ENCODE measurements at places on chromosomes 13 and 19.

DNA sequence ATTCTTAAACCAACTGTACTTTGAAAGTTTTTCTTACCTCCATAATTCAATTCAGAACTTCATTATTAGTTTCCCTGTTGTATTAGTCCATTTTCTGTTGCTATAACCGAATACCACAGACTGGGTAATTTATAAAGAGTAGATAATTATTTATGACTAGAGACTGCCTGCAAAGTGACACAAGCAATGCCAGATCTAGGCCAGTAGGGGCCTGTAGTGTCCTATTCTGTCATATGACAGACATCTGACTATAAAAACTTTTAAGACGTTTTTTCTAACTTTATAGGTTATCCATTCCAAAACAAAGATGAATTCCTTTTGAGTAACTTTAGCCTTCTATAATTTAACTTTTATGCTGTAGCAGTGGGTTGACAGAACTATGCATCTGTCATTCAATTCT lies 2783.8 kb downstream of the PCDH9 start:
- no peak overlapping the region for H3K27ac ChIP-seq
- DNase-seq = no peak
- H3K4me1 ChIP-seq = no peaks in the 10 kb centered on the region
- no peak overlapping the region for H3K4me3 ChIP-seq
- H3K36me3 ChIP-seq = no peaks in the 10 kb centered on the region

- H3K36me3 ChIP-seq = peaks cover 13% of the 10 kb centered on the region
- H3K27me3 ChIP-seq = no peaks in the 10 kb centered on the region
- H3K4me1 ChIP-seq = peaks cover 5% of the 10 kb centered on the region
- H3K27ac ChIP-seq = no peak overlapping the region
- no peak for DNase-seq
Measured at GRCh38 chr13:31225998-31226675, 26.4 kb downstream of the B3GLCT start.

DNA sequence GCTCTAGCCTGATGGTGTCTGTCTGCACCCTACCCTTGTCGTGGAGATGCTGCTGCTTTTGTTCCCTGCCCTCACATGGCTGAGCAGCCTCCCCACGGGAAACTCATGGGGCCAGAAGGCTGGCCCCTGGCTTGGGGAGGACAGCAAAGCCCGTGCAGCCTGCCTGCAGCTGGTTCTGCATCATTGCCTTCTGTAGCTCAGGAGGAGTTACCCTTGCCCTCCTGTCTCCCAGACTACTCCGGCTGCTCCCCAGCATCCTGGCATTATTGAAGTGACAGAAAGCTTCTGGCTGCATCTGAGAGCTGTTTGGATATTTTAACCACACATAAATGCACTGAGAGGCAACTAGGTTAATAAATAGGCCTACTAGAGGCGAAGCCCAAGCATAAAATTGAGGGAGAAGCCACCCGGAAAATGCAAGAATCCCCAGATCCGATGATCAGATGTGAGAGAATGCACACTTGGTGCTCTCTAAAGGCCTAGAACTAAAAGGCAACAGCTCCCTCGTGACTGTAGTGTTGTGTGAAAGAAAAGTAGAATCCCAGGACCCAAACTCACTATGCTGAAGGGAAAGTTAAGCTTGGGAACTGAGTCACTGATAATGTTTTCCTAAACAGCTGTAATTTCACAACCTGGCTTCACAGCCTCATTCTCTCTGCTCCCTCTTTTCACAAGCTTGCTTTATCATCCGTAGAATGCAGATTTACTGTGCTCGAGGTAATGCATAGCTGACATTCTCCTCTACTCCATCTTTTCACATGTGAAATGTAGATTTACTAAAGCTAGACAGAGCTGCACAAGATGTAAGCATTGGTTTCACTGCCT lies 110.8 kb downstream of the TNFRSF19 start:
- no peak overlapping the region for H3K27ac ChIP-seq
- peaks cover 2% of the 10 kb centered on the region for H3K36me3 ChIP-seq
- H3K4me1 ChIP-seq = peaks cover 11% of the 10 kb centered on the region

DNA sequence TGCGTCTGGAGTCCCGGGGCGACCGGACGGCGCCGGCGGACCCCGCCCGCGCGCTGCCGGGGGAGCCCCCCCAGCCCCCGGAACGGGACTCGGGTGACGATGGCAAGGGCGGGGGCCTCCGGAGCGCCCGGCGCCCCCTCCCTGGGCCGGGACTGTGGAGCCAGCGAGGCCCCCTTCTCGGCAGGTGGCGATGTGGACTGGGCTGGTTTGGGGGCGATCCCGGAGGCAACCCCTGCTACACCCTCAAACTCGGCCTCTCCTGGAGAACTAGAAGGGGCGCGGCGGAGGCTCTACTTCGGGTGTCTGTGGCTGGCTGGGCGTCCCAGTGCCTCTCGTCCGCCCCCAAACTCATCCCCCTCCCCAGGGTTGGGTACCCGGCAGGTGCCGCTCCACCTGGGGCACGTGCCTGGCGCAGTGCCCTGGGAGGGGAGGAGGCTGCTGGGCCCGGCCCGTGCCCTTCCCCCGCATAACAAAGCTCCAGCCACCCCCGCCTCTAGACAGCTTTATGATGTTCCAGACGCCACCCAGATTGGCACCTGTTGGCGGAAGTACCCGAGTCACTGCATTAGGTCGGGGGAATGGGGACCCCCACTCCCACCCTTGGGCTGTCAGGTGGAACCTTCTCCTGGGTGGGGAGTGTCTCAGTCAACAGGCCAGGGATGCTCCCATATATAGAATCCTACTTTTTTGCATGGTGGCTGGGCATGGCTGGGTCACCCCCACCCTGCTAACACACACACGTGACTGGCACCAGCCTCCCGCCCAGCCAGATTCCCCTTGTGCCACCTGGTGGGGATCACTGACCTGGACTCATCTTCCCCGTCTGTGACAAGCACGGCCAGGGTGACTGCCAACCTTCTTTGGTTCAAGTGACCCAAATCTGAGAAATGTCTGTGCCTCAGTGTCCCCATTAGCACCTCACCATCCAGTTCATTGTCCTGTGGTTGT lies 722 bp downstream of the PKN1 start:
- peak; percentile 62 for DNase-seq
- peak overlapping the region; percentile 90 for H3K27ac ChIP-seq
- peaks cover 38% of the 10 kb centered on the region for H3K4me1 ChIP-seq
- H3K4me3 ChIP-seq = peak overlapping the region; percentile 82
- H3K27me3 ChIP-seq = no peaks in the 10 kb centered on the region

DNA sequence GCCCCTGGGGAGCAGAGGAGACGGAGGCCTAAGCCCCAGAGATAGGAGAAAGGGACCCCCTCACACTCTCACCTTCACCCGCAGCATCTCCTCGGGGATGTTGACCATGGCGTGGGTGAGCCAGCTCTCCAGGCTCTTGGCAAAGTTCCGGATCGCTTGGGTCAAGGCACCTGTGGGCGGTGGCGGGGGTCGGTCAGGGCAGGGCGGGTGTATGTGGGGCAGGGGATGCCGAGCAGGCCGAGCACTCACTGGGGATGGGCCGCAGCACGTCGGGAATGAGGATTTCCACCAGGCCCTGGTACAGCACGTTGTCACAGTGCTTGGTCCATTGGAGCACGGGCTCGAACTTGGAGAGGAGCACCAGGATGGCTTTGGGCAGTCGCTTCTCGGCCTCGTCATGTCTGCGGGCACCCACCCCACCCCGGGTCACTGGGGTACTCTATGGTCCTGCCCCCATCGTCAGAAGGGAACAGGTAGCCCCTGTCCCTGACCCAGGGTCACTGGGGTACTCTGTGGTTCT lies 13.1 kb downstream of the DCAF15 start:
- H3K36me3 ChIP-seq = peaks cover 66% of the 10 kb centered on the region
- peak overlapping the region; percentile 37 for H3K27ac ChIP-seq
- DNase-seq = no peak
- no peaks in the 10 kb centered on the region for H3K4me1 ChIP-seq
- H3K27me3 ChIP-seq = no peaks in the 10 kb centered on the region

GRCh38 chr19:42487798-42488178 lies 40.5 kb downstream of the CEACAM1 start:
- H3K27ac ChIP-seq = no peak overlapping the region
- H3K27me3 ChIP-seq = no peaks in the 10 kb centered on the region
- H3K4me1 ChIP-seq = peaks cover 11% of the 10 kb centered on the region
- DNase-seq = no peak
- no peaks in the 10 kb centered on the region for H3K36me3 ChIP-seq

- peak overlapping the region; percentile 96 for H3K27ac ChIP-seq
- H3K4me1 ChIP-seq = peaks cover 63% of the 10 kb centered on the region
Measured at GRCh38 chr19:46350758-46351159, 3.9 kb downstream of the PPP5C start.

GRCh38 chr13:74070513-74070912 lies 63.7 kb downstream of the KLF12 start:
- H3K27ac ChIP-seq = peak overlapping the region; percentile 75
- H3K4me1 ChIP-seq = peaks cover 77% of the 10 kb centered on the region
- H3K36me3 ChIP-seq = peaks cover 11% of the 10 kb centered on the region
- H3K27me3 ChIP-seq = no peaks in the 10 kb centered on the region

- peaks cover 60% of the 10 kb centered on the region for H3K4me1 ChIP-seq
- H3K36me3 ChIP-seq = peaks cover 78% of the 10 kb centered on the region
- peak overlapping the region; percentile 55 for H3K27ac ChIP-seq
- H3K27me3 ChIP-seq = no peaks in the 10 kb centered on the region
Measured at GRCh38 chr13:75305059-75305458, 176.9 kb downstream of the TBC1D4 start.

DNA sequence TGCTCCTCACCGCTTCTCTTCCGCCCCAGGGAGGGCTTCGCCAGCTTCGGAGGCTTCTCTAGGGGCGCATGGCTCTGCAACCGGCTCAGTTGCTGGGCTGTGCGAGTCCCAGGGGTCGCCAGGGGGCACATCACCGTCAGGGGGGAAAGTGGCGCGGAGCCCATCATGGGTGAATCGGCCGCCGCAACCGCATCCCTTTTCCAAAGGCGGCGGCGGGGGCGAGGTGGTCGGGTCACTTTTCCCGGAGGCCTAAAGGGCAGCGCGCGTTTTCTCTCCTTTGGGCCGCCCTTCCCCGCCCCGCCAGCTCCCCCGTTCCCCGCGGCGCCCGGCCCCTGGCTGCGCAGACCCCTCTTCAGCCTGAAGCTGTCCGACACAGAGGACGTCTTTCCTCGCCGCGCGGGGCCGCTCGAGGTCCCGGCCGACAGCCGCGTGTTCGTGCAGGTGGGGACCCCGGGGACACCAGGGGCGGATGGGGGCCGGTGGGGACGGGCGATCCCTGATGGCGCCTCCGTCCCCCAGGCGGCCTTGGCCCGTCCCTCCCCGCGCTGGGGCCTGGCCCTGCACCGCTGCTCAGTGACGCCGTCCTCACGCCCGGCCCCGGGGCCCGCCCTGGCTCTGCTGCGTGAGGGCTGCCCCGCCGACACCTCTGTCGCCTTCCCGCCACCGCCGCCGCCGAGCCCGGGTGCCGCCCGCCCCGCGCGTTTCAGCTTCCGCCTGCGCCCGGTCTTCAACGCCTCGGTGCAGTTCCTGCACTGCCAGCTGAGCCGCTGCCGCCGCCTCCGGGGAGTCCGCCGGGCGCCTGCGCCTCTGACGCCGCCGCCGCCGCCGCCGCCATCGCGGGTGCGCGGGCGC lies 1.7 kb downstream of the TGFBR3L start:
- peak; percentile 73 for DNase-seq
- peak overlapping the region; percentile 71 for H3K4me3 ChIP-seq
- peaks cover 18% of the 10 kb centered on the region for H3K36me3 ChIP-seq
- H3K27me3 ChIP-seq = peaks cover 49% of the 10 kb centered on the region

DNA sequence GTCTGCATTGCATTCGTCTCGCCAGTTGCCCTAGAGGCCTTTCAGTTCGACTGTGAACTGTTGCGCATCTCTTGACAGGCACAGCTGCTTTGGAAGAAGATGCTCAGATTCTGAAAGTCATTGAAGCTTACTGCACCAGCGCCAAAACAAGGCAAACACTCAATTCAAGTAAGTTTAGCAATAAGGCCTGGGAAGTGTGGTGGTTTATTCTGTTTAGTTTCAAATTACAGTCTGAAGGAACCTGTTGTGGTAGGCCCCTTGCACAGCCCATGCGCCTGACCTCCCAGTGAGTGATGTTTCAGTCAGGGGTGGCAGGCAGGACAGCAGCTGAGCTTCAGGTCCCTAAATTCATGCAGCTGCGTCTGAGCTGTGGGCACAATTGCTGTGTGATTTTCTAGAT lies 32.2 kb upstream of the TEX29 start:
- peaks cover 92% of the 10 kb centered on the region for H3K36me3 ChIP-seq
- H3K4me3 ChIP-seq = no peak overlapping the region
- no peaks in the 10 kb centered on the region for H3K4me1 ChIP-seq
- H3K27me3 ChIP-seq = no peaks in the 10 kb centered on the region

GRCh38 chr13:33761740-33762139 lies 56.2 kb upstream of the RFC3 start:
- H3K4me3 ChIP-seq = no peak overlapping the region
- no peak overlapping the region for H3K27ac ChIP-seq
- DNase-seq = no peak
- H3K27me3 ChIP-seq = peaks cover 10% of the 10 kb centered on the region

GRCh38 chr13:113789167-113789566 lies 30.1 kb downstream of the TMEM255B start:
- H3K27me3 ChIP-seq = peaks cover 12% of the 10 kb centered on the region
- DNase-seq = no peak
- H3K27ac ChIP-seq = no peak overlapping the region
- peaks cover 4% of the 10 kb centered on the region for H3K4me1 ChIP-seq
- H3K4me3 ChIP-seq = no peak overlapping the region
- no peaks in the 10 kb centered on the region for H3K36me3 ChIP-seq

- no peak overlapping the region for H3K27ac ChIP-seq
- H3K4me3 ChIP-seq = no peak overlapping the region
- H3K36me3 ChIP-seq = no peaks in the 10 kb centered on the region
- no peak for DNase-seq
Measured at GRCh38 chr13:82791035-82791434, 1091.2 kb downstream of the SLITRK1 start.

DNA sequence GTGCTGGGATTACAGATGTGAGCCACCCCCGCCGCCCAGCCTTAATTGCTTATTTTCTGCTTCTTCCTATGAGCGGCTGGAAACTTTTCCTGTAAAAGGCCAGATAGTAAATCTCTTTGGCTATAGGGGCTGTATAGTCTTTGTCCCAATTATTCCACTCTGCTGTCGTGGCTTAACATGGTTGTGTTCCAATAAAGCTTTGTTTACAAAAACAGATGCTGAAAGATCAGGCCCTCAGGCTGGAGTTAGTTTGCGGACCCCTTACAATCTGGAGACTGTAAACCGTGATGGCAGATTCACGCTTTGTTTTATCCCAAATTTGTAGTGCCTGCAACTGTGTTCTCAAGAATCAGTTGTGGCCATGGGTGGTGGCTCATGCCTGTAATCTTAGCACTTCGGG lies 10.7 kb downstream of the KCNC3 start:
- peaks cover 62% of the 10 kb centered on the region for H3K27me3 ChIP-seq
- H3K36me3 ChIP-seq = no peaks in the 10 kb centered on the region
- H3K4me3 ChIP-seq = no peak overlapping the region
- no peak for DNase-seq

GRCh38 chr19:2782329-2782935 lies 641 bp downstream of the SGTA start:
- peak overlapping the region; percentile 92 for H3K4me3 ChIP-seq
- no peaks in the 10 kb centered on the region for H3K27me3 ChIP-seq
- peaks cover 65% of the 10 kb centered on the region for H3K36me3 ChIP-seq
- peaks cover 61% of the 10 kb centered on the region for H3K4me1 ChIP-seq

DNA sequence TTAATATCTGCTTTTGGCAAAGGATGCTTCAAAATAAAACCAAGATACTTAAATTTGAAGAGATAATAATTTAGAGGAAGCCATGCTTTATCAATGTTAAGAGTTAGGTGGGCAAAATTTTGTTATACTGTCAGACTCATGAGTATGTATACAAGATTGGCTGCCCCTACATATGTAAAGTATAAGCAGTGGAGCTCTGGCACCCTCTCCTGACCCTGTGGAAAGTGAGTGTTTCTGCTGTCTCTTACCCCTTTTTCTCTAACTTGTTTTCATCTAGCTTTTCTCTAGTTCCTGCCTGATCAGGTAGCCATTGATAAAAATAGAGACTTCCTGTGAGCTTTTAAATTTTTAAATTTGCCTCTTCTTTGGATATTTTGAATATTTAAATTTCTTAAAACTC lies 710.9 kb upstream of the SPRY2 start:
- H3K36me3 ChIP-seq = no peaks in the 10 kb centered on the region
- DNase-seq = no peak
- H3K4me3 ChIP-seq = no peak overlapping the region
- H3K27ac ChIP-seq = no peak overlapping the region
- no peaks in the 10 kb centered on the region for H3K27me3 ChIP-seq
- H3K4me1 ChIP-seq = no peaks in the 10 kb centered on the region
